ENCODE measurements at places on chromosomes 4 and X. TPM values are rescaled to one million over a fixed set of nuclear protein-coding genes. Genes with fewer than 3 reads are reported as not detected.

Gene HPSE
- polyA plus RNA-seq = 5.6 TPM

Gene NEUROG2
- not detected for polyA plus RNA-seq

Gene HOPX
- polyA plus RNA-seq = 128 TPM

DNA sequence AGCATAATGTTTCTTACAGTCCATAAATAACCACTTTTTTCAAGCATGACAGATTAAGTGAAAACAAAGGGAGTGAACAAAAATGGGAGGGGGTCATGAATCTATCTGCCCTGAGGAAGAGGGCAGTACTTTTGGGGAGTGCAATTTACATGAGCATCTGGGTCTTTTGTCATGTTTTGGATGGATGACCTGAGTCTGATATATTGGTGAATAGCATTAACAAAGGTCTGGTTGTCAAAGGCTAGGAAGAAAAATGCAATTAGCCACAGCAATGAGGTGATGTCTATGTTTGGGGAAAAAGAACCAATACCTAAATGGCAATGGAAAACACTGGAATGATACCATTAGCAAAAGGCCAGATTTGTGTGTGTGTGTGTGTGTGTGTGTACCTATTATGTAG lies 15.1 kb upstream of the MAD2L1 start:
- DNase-seq = no peak

GRCh38 chr4:158841540-158841939 lies 72.7 kb downstream of the FNIP2 start:
- DNase-seq = no peak

DNA sequence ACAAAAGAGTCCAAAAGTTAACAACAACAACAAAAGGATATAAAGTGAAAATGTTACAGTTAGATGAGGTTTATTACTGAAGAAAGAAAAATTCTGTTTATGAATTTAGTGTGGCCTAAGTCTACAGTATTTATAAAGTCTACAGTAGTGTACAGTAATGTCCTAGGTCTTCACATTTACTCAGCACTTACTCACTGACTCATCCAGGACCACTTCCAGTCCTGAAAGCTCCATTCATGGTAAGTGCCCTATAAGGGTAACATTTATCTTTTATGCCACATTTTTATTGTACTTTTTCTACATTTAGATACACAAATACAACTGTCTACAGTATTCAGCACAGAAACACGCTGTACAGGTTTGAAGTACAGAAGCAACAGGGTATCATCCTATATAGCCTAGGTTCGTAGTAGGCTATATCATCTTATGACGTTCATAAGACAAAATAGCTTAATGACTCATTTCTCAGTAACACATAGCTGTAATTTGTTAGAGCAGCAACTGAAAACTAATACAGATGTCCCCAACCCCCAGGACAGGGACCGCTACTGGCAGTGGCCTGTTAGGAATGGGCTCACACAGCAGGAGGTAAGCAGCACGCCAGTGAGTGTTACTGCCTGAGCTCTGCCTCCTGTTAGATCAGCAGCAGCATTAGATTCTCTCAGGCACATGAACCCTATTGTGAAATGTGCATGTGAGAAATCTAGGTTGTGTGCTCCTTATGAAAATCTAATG lies 61.3 kb downstream of the CENPC start:
- DNase-seq = no peak
